Panc1 (cell line): ENCODE measurements at places on chromosomes 13 and 19.

DNA sequence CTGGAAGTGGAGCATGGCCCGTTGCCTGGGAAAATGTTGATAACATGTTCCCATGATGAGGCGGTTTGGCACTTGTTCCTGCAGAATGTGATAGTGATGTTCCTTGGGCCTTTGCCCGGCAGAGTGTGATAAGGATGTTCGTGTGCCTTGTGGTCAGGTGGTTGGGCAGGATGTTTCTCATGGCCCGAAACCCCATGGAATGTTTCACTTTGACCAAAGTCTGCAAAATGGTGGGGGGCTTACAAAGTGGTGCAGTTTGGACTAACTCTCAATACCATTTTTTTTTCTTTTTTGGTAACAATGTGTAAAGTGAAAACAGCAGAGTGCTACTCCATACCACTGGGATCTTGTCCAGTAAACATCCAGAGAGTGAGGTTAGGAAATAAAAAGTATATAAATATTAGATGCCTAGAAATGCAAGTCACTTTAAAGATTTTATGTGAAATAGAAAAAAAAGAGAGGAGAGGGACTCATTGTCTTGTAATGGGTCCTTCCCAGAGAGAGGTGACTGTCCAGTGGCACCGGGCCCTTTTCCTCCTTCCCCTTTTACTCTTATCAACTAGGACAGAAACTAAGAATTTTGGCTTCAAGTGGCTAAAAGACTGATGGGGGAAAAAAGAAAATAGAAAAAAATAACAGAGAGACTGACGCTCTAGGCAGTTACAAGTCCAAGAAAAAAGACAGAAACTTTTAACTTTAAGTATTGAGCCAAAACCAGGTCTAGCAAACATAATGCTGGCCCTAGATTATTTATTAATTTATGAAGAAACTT, 5.7 kb downstream of the FPR3 start:
- no peak for DNase-seq

DNA sequence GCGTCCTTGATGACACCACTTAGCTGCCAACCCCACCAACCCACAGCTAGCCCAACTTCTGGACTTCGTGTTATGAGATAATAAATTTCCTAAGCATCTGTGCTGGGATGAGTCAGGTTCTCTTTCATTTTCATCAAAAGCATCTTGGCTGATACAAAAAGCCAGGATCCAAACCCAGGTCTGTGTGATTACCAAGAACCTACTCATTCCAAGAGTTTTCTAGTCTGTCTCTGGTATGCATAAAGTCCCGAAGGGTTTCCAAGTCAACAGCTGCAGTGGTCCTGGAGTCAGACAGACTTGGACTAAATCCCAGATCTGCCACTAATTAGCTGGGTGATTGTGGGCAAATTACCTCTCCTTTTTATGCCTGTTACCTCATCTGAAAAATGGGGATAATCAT, 55.5 kb upstream of the SERP2 start:
- no peak for DNase-seq

DNA sequence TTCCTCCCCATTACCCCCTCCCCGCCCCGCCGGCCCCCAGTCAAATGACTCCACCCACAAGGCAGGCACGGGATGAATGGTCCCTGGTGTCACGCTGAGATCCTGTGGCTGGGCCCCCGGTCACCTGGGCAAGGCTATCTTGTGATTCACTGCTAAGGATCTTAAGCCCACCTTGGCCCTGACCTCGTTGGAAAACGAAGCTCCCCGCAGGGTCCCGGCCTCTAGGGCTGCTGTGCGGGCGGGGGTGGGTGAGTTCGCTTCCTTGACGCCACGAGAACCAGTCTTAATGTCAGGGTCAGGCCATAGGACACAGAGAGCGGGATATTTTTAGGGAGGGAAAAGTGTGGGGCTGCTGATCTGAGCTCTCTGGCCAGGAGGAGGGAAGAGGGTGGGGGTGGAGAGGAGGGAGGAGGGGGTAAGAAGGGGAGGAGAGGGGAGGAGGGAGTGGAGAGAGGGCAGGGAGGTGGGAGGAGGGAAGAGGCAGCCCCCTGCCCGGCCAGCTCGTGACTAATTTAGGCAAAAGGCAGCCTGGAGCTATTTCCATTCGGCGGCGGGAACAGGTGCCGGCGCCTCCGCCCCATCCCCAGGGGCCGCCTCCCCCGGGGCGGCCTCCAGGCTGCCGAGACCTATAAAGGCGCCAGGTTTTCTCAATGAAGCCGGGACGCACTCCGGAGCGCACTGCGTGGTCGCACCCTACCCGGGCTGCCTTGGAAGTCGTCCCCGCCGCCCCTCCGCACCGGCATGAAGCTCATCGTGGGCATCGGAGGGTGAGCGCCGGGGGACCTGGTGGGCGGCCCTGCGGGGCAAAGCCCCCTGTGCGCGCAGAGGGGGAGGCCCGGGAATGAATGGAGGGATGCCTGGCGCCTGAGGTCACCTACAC, at the start of gene NMRK2:
NMRK2 (plus strand) TSS at position 139 of the 880 bp plus-strand sequence; CDS start at position 742, 603 bp downstream.
- no peak for DNase-seq

- no peak for DNase-seq
Measured at GRCh38 chr13:41774605-41775218, 186.2 kb downstream of the VWA8 start.

DNA sequence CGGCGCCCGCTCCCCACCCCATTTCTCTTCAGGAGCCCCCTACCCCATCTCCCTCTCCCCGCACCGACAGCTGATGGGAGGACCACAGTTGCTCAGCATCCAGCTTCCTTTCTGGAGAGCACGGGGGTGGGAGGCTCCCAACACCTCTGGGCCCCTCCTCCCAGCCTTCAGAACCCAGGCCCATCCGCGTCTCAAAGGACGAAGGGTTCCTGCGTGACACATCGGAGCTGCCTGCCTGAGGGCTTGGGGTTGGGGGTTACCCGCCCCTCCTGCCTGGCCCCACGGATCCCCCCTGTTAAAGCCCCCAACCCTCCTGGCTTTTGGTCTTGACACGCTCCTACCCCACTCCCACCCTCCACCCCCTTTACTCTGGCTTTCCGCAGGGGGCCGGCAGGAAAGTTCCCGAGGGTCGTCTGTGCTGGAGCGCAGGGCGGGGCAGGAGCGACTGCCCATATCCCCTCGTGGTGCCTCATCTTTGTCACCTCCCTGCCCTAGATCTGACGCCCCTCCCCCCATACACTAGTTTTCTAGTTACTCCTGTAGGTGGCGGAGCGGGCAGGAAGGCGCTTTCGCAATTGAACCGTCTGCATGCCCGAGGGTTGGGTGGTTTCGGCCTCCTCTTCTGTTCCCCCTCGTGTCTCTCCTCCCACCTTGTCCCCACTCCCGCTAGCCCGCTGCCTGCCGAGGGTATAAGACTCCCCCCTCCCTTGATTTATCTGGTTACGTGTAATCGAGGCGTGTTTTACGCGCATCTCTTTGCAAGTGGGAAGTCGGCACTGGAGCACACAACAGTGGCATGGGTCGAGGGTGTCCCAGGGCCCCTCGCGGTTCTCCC, 924 bp downstream of the TRAPPC5 start:
- DNase-seq, result no peak

DNA sequence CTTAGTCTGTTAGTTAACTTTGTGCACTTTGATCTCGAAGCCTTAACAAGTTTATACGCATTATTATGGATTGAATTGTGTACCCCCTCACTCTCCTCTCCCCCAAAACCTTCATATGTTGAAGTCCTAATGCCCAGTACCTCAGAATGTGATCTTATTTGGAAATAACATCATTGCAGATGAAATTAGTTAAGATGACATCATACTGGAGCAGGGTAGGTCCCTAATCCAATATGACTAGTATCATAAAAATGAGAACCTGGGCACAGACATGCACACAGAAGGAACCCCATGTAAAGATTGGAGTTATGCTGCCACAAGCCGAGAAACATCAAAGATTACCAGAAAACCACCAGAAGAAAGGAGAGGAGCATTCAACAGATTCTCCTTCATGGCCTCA, 85.8 kb upstream of the TSC22D1 start:
- no peak for DNase-seq

DNA sequence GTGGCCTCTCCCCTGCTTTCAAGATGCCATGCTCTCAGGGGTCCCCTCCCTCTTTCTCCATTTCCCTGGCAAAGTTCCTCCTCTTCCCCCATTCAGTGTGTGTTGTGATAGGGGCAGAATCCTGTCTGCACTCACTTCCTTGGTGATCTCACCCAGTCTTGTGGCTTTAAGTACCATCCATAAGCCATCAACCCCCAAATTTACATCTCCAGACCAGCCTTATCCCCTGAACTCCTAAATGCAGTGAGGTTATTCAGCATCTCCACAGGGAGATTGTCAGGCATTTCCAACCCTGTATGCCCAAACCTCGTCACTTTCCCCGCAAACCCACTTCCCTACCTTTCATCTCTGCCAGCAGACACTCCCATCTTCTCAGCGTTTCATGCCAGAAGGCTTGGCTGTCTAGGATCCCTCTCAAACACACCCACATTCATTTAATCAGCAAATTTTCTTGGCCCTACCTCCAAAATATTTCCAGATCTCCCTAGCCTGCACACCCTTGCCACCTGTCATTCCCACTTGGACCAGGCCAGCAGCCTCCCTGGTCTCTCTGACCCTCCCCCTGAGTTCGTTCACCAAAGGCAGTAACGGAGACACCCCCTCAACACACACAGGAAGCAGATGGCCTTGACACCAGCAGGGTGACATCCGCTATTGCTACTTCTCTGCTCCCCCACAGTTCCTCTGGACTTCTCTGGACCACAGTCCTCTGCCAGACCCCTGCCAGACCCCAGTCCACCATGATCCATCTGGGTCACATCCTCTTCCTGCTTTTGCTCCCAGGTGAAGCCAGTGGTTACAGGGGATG, at the start of gene HCST:
HCST (plus strand) TSS at position 676 of the 808 bp plus-strand sequence; CDS start at position 741, 65 bp downstream.
- no peak for DNase-seq

DNA sequence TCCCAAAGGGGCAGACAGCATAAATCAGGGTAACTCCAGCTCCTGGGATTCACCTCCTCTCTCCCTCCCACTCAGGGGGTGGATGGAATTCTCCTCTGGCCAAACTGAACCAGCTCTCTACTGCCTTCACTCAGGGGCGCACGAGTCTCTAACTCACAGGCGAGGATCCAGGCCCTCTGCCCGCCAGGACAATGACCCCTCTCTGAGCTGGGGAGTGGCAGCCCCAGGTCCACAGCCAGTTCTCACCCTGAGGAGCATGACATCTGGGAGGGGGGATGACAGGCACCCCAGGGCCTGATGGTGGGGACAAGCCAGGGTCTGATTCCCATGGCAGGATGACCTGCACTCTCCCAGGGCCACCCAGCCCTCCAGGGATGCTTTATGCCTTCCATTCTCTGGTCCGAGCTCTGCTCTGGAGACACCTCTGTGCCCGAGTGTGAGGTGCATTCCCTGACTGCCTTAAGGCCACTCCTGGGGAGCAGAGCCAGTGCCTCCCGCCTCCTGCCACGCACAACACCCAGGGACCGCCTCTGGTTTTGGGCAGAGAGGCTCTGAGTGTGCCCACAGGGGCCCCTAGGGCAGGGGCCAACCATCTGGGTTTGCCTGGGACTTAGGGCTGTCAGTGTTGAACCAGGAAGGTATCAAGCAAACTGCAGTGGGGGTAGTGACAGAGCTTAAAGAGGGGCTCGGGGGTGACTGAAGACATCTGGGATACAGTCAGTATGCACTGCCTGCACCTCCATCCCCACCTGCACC, 66.2 kb downstream of the GNG7 start:
- no peak for DNase-seq

DNA sequence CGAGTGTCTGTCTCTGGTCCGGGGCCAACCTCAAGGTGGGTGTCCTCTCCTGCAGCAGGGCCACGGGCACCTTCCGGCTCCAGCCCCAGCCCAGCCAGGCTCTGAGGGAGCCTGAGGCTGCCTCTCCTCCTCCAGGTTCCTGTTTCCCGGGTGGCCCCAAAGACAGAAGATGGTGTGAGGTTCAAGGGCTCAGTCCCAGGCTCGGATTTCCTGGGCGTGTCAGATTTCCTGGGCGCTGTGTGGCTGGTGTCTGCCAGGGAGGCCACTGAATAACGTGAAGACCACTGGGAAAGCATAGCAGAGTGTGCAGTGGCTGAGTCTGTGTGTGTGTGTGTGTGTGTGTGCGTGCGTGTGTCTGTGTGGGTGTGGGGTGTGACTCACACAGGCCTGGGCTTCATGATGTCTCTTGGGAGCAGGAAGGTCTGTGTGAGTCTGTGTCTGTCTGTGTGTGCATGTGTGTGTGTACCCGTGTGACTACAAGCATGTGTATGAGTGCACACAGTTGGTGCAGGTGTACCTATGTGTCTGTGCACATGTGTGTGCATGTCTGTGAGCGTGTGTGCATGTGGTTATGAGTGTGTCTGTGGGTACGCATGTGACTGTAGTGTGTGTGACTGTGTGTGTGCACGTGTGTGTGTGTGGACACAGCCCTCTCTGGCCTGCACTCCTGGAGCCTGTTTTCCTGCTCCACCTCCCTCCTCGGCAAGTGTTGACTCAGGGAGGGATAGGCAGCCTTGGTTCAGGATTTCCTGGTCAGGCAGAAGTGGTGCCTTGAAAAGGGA, 28.3 kb downstream of the CEBPA start:
- DNase-seq, result no peak

GRCh38 chr13:47478985-47479384, 522.1 kb downstream of the SUCLA2 start:
- no peak for DNase-seq

- DNase-seq, result no peak
Measured at GRCh38 chr19:912181-913079, 589 bp downstream of the R3HDM4 start.

GRCh38 chr19:16336571-16336970, 11.9 kb downstream of the KLF2 start:
- DNase-seq, result no peak

GRCh38 chr13:25901460-25902376, 150.1 kb downstream of the SHISA2 start:
- DNase-seq, result peak; percentile 18

DNA sequence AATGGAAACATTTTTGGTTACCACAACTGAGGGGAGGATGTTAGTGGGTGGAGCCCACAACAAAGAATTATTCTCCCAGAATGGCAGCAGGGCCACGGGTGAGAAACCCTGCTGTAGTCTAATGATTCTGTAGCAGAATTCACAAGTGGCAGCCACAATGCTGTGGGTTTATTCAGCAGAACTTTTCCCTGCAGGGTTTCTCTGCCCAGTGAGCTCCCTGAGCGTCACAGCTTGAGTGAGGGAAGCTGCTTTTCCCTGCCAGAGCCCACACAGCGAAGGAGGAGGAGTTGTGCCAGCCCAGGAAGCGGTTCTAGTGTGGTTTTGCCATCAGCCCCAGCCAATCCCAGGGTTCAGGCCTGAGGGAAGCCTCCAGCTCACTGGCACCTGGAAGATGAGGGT, 4.4 kb downstream of the ATP12A start:
- DNase-seq, result no peak

DNA sequence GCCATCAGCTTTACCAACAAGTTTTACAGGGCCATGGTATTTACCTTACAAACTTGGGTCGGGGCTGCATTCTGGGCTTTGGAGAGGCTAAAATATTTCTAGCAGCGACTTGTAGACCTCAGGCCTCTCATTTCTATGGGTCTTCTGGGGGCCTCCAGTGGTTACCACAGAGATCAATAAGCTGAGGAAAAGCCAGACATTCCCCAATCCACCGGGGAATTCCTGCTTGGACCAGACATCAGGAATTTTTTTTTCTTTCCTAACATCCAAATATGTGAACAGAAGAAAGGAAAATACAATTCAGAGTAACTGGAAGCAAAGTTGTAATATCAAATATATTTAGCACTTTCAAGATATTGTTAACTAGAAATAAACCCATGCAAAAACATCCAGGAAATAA, 1.5 kb downstream of the DZIP1 start:
- DNase-seq, result no peak

GRCh38 chr13:92158346-92158745, 759.9 kb downstream of the GPC5 start:
- DNase-seq, result no peak

GRCh38 chr19:1189419-1189818, 15.4 kb upstream of the SBNO2 start:
- no peak for DNase-seq

GRCh38 chr13:68375004-68375403, 1144.9 kb upstream of the PCDH9 start:
- DNase-seq, result no peak

GRCh38 chr19:52237771-52238400, 31.5 kb upstream of the ZNF766 start:
- DNase-seq, result peak; percentile 47
